ENCODE measurements at places on chromosomes 4 and X. TPM values are rescaled to one million over a fixed set of nuclear protein-coding genes. Genes with fewer than 3 reads are reported as not detected.
A peak's percentile ranks its signal among the peaks of the same experiment; 100 is the strongest.

G3BP2 gene
- total RNA-seq, result 137 TPM

GYPE gene
- total RNA-seq, result 0.44 TPM

SULT1B1 gene
- 0.76 TPM for total RNA-seq

DNA sequence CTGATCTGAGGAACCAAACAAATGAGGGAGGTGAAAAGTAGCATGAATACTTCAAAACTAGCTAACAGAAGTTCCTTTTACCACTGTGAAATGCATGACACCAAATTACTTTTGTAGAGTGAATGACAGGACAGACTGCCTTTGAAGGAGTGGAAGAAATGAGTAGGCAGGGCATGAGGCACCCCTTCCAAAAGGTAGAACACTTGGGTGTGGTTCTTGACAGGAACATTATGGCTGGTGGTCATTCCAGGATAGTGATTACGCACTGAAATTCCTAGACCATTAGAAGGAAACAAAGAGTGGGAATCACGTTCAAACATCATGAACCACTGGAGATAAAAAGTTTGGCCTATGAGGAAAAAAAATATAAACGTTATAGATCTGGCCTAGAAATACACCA is 4.9 kb downstream of the HUWE1 start:
- peak; percentile 37 for DNase-seq

DNA sequence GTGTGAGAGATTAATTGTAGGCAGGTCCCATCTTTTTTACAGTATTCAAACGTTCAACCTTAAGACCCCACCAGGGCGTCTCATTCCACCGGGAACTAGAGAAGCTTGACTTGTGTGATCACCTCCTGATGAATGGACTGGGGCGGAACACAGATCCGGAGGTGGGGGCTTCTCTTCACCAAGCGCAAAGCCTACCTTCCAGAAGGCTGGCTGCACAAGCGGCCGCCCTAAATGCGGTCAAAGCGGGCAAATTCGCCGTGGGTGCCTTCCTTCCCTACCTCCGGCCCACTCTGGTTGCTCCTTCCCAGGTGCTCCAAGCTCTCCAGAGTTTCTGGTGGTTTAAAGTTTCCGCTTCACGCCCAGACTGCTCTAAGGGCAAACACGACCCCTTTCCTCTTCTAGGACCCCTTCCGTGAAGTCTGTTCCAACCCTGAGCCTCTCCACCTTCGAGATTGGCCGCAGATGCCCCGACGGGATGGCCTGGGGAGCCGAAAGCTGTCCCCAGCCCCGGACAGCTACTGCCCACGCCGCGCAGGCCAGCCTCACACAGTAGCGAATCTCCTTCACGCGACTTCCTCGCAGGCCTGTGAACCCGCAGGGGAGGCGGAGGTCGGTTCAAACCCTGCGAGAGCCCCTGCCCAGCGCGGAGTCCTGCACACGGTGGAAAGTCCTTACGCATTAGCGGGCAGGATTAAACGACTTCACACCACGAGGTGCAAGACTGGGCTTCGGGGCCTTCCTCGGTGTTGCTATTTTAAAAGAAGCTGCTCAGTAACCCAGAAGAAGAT is 1.6 kb upstream of the WWC2 start:
- peak; percentile 13 for DNase-seq

- DNase-seq, result peak; percentile 62
Observed at GRCh38 chr4:3041192-3042142, 32.9 kb downstream of the HTT-AS start.

GRCh38 chrX:141455103-141455502 is 129.4 kb downstream of the SPANXA1 start:
- no peak for DNase-seq

DNA sequence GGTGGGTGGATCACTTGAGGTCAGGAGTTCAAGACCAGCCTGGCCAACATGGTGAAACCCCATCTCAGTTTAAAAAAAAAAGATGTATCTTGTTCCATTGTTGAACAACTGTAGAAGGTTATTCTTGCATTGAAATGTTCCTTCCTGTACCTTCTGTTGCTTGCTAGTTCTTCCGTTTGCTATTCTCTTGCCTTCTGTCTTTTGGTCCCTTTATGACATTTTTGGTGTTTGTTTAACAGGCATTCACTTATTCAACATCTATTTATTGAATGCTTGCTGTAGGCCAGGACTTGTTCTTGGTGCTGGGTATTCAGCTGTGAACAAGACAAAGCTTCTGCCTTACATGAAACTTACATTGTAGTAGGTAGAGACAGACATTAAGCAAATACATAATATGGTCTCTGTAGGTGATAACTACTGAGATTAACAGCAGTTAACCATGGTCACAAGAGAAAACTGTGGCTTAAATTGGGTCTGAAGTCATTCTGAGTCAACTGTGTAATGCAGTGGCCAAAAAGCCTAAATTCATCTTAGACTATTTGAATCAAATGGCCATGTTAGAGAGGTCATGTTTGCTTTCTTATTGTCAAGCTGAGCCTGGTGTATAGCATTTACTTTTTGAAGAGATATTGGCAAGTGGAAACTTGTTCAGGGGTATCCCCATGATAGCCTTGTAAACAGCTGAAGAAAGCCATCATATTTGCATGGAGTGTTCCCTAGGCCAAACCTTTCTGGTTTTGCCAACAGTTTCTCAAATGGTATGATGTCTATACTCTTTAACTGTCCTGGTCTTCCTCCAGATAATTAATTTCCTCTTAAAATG is 35.6 kb downstream of the GAB1 start:
- DNase-seq, result no peak

DNA sequence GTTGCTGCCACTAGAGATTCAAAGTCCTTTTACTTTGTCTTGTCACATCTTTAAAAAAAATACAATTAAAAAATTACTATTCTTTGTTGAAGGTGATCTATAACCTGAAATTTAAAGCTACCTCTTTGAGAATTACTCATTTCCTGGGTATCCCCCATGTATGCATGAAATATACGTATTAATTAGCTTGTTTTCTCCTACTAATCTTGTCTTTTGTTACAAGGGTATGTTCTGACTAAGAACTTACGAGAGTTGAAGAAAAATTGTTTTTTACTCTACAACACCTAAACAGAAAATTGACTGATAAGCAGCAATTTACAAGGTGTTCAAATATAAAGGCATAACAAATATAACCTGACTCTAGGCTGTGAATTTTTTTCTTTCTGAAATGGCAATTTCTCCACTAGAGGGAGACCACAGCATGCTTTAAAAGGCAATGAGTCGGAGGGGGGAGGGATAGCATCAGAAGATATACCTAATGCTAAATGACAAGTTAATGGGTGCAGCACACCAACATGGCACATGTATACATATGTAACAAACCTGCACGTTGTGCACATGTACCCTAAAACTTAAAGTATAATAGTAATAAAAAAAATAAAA is 249.6 kb downstream of the OPHN1 start:
- DNase-seq, result no peak

GRCh38 chr4:173325007-173325736 is 9.0 kb downstream of the HMGB2 start:
- DNase-seq, result no peak

DNA sequence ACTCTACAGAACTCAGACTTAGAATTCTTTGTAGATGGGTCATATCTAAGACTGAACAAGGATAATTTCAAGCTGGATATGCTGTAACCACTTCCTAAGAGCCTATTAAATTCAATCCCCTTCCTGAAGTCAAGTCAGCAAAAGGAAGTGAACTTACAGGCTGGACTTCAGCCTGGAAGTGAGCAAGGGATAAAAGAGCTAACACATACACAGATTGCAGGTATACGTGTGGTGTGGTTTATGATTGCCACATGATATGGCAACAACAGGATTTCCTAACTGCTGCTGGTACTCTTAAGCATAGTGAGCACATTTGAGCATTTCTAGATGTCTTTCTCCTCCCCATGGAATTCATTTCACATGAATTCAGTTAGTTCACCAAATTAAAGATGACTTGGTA is 38.2 kb upstream of the UXT start:
- DNase-seq, result no peak

GRCh38 chrX:44306356-44306755 is 37.1 kb downstream of the EFHC2 start:
- no peak for DNase-seq

DNA sequence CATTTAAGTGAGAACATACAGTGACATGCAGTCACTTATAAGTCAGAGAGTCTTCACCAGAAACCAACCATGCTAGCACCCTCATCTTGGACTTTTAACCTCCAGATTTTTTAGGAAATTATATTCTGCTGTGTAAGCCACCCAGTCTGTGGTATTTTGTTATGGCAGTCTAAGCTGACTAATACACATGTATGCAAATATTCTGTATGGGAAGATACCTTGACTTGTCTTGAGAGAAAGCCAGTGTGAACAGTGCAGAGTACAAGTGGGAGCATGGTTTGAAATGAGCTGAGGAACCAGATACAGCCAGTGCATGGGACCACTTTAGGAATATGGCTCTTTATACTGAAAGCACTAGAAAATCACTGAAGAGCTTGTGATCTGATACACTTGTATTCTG is 110.4 kb upstream of the MAP9 start:
- no peak for DNase-seq

- DNase-seq, result no peak
Observed at GRCh38 chrX:115898382-115899001, 272.1 kb upstream of the AGTR2 start.

DNA sequence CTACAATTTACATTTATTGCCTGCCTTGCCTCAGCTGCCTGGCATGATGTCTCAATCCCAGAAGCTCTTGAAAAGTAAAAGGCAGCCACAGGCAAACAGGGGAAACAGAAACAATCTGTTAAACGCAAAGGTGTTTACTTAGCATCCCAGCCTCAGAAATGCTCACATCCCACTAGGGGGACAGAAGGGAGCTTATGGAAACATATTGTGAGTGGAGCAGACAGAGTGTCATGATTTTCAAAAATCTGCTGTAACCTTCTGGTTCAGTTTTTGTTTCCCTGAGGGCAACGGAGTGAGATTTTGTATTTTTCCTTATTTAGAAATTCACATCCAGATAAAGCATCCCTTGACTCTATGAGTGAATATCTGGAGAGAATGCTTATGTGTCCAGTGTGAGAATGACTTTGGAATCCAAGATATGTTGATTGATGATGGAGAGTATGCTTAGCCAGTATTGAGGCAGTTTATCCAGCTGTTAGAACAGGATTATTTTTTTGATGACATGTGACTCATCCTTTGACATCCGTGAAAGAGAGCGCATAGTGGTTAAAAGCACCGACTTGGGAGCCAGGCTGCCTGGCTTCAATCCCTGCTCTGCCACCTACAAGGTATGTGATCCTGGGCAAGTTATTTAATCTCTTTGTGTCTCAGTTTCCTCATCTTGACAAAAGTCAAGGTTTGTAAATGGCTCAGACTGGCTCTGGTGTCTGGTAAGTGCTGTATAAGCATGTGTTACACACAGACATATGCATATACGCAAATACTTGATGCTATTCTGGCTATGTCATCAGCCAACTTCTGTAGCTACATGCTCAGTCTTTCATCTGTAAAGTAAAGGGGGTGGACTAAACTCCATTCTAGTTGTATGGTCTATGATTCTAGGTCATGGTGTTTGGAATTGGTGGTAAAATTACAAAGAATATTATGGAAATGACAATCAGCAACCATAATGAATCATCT is 381.2 kb downstream of the RAPGEF2 start:
- DNase-seq, result no peak

DNA sequence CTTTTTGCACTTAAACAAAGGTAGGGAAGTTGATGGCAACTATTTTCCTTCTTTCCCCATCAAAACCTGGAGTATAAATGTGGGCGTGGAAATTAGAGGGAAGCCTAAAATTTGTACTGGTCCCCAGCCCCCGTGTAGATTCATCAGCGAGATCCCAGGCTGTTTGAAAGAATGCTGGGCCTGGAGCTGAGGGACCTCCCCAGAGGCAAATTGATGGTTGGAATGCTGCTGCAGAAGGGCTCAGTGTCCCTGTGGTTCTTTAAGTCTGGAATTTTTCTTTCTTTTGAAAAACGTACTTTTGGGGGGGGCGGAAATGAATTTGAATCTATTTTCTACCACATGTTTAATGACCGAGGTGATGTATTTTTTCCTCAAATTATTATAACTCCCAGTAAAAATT is 197.2 kb downstream of the CBR4 start:
- no peak for DNase-seq

GRCh38 chr4:45064741-45065140 is 338.4 kb upstream of the GNPDA2 start:
- DNase-seq, result no peak
